ENCODE measurements at places on chromosomes 6 and 20.

- no peak for DNase-seq
These were observed 169.1 kb downstream of the BMP7 start for GRCh38 chr20:57097245-57097915.

DNA sequence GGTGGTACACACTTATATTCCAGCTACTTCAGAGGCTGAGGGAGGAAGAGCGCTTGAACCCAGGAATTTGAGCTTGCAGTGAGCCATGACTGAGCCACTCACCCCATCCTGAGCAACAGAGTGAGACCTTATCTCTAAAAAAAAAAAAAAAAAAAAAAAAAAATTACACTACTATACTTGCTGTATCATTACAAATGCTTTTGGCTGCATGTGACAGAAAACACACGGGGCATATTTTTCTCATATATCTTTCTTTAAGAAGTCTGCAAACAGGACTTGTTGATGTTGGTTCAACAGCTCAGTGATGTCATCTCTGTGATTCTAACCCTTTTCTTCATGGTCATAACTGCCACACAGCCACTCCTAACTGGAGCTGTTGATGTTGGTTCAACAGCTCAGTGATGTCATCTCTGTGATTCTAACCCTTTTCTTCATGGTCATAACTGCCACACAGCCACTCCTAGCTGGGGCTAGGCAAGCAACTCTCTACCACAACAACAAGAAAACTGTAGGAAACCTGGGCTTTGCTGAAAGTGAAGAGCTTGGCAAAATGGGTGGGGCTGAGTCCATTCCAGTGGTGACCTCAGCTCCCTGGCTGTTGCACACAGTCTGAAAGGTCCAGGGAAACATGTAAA is 19.8 kb downstream of the MTFR2 start:
- no peak for DNase-seq

- DNase-seq = no peak
These were observed 4.6 kb downstream of the HLA-DPB1 start for GRCh38 chr6:33080127-33081089.

GRCh38 chr6:143731789-143732188 is 54.0 kb downstream of the PHACTR2 start:
- DNase-seq = no peak

DNA sequence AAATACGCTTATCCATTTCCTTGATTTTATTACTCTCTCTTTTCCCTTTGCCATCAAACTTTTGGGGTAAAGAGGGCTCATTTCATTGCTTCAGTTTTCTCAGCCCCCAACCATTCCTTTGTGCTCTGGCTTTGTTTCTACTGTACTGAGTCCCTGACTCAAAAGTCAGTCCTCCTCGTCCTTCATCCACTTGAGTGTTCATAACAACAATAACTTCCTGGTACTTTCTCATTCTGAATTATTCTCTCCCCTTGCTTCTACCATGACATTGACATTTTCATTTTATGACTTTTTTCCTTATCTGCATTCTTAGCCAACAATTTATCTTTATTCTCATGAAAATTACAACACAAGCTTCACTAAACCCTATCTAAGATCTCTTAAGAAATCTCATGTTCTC is 911 bp downstream of the ENPP3 start:
- no peak for DNase-seq

DNA sequence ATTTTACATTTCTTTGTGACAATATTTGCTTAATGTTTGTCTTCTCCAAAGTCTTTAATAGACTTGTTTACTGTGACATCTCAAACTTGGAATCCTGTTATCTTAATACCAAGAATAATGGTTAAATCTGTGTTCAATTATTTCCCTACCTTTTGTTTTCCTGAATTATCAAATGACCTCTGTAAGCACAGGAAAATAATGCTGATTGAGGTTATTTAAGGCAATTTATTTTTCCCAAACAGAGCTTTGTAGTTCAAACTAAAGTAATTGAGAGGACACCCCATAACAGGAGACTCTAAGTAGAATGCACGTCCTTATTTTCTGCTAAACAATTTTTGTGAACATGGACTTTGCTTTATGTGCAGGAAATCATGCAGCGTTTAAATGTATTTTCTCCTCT is 195.0 kb downstream of the BTBD3 start:
- no peak for DNase-seq

- DNase-seq = no peak
These were observed 155.4 kb downstream of the NRN1 start for GRCh38 chr6:5851261-5851757.

DNA sequence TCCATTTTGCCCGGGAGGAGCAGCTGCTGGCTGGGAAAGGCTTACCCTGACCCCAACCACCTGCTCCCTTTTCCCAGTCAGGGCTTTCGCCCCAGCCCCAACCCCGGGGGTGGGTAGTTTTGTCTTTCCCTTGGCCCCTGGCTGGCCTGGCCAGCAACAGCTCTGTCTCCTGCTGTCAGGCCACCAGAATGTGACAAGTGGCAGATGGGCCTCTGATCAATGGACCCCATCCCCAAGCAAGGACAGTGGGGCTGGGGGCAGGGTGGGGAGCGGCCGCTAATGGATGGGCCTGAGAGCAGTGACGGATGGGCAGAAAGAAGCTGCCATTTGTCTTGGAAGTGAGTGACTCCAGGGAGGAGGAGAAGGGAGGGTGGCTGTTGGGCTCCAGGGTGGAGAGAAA is 121.6 kb downstream of the DHX35 start:
- no peak for DNase-seq

- DNase-seq = no peak
These were observed 45.4 kb upstream of the CDH22 start for GRCh38 chr20:46353500-46354206.

All from NCI-H1694 (cell line).